Caco-2 (cell line): ENCODE measurements at places on chromosomes 16 and 17. TPM values are rescaled to one million over a fixed set of nuclear protein-coding genes. Genes with fewer than 3 reads are reported as not detected.

GRCh38 chr16:85541181-85541580 lies 71.9 kb upstream of the GSE1 start:
- no peak overlapping the region for H3K4me3 ChIP-seq
- no peak for DNase-seq
- no peaks in the 10 kb centered on the region for H3K27me3 ChIP-seq
- H3K27ac ChIP-seq, result peak overlapping the region; percentile 5

- no peaks in the 10 kb centered on the region for H3K4me1 ChIP-seq
- H3K27ac ChIP-seq, result no peak overlapping the region
- no peaks in the 10 kb centered on the region for H3K36me3 ChIP-seq
- DNase-seq, result no peak
Measured at GRCh38 chr17:65609749-65610148, 48.3 kb upstream of the AXIN2 start.

GRCh38 chr17:66398059-66398458 lies 95.6 kb downstream of the PRKCA start:
- H3K36me3 ChIP-seq, result no peaks in the 10 kb centered on the region
- no peak for DNase-seq
- no peaks in the 10 kb centered on the region; the same call in 1 of the 2 replicates for H3K4me1 ChIP-seq
- no peak overlapping the region for H3K4me3 ChIP-seq
- H3K27ac ChIP-seq, result no peak overlapping the region

- peaks cover 17% of the 10 kb centered on the region; the same call in 1 of the 2 replicates for H3K4me1 ChIP-seq
- H3K27ac ChIP-seq, result no peak overlapping the region
- no peak overlapping the region for H3K4me3 ChIP-seq
Measured at GRCh38 chr16:12800817-12801216, 2.9 kb downstream of the CPPED1 start.

GRCh38 chr16:8848231-8848938 lies 20.4 kb downstream of the CARHSP1 start:
- no peak for DNase-seq
- no peaks in the 10 kb centered on the region for H3K27me3 ChIP-seq
- H3K4me3 ChIP-seq, result no peak overlapping the region
- H3K4me1 ChIP-seq, result no peaks in the 10 kb centered on the region
- peaks cover 7% of the 10 kb centered on the region; the same call in 1 of the 2 replicates for H3K36me3 ChIP-seq

GRCh38 chr17:19904924-19905323 lies 37.2 kb upstream of the ULK2 start:
- H3K27me3 ChIP-seq, result no peaks in the 10 kb centered on the region; the same call in 1 of the 2 replicates
- no peak overlapping the region for H3K27ac ChIP-seq
- no peak for DNase-seq

DNA sequence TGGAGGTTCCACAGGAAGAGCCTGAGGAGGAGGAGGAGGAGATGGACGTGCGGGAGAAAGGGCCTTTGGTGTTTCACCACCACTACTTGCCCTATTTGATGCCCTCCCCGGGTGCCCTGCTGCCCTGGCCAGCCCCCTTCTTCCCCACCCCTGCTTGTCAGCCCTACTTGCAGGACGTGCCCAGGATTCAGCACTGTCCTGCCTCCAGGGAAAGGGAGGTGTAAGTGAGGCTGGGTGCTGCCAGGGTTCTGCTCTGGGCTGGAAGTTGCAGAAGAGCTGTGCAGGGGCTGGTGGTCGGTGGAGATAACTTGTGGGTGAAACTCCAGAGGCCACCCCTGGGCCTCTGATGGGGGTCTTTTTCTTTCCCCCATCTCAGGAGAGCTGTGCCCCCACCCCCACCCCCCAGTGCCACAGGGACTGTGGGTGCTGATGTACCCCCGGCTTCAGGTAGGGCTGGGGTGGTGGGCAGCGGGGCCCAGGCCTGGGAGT lies 3.0 kb downstream of the PRR29 start:
- no peak overlapping the region for H3K4me3 ChIP-seq
- H3K4me1 ChIP-seq, result peaks cover 5% of the 10 kb centered on the region; the same call in 1 of the 2 replicates
- no peaks in the 10 kb centered on the region; the same call in 1 of the 2 replicates for H3K27me3 ChIP-seq
- H3K36me3 ChIP-seq, result no peaks in the 10 kb centered on the region

DNA sequence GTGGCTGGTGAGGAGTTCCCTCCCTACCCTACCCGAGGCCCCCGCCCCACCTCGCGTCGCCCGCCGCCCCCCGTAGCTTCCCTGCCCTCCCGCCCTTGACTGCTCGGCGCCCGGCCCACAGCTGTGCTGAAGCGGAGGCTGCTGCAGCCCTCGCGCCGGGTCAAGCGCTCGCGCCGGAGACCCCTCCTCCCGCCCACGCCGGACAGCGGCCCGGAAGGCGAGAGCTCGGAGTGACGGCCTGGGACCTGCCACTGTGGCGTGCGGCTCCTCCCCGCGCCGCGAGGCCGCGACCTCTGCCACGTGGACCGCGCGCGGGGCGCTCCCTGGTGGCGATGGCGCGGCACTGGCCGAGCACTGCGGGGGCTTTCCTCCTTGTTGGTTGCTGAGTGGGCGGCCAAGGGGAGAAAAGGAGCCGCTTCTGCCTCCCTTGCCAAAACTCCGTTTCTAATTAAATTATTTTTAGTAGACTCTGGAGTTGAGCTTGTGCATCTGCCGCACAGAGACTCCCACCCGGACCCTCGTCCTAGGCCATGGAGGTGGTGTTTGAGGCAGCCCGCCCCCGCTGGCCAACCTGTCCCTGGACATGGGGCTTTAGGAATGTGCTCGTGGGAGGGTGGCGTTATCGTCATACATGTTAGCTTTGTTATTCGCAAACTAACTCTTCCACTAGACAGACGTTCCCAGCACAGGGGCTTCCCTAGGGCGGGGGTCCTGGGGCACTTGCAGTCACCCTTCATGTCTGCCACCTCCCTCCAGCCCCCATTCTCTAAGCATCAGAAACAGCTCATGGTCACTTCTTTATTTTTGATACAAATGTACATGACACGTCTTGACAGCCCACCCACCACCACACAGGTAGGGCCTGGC lies 4.4 kb downstream of the TP53I13 start:
- no peak overlapping the region for H3K4me3 ChIP-seq
- no peaks in the 10 kb centered on the region for H3K27me3 ChIP-seq
- H3K36me3 ChIP-seq, result peaks cover 1% of the 10 kb centered on the region; the same call in 1 of the 2 replicates
- H3K4me1 ChIP-seq, result peaks cover 10% of the 10 kb centered on the region
- DNase-seq, result no peak

DNA sequence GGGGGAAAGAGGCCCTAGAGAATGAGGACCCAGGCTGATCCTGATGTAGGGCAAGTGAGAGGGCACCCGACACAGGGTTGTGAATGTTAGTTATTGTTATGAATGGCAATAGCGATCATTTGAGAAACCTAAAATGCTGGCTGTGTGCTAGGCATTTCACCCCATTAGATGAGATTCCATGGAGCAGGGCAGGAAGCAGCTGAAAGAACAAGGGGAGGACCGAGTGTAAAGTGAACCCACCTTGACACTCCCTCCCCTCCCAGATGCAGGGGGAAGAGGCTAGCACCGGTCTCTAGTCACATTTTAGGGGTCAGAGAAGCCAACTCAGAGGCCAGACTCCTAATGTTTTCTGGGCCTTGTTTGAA lies 553 bp upstream of the CORO6 start:
- H3K36me3 ChIP-seq, result no peaks in the 10 kb centered on the region
- peak overlapping the region; percentile 54 for H3K27ac ChIP-seq
- DNase-seq, result no peak
- H3K27me3 ChIP-seq, result no peaks in the 10 kb centered on the region

GRCh38 chr16:85570735-85571562 lies 42.2 kb upstream of the GSE1 start:
- H3K27me3 ChIP-seq, result no peaks in the 10 kb centered on the region
- H3K27ac ChIP-seq, result peak overlapping the region; percentile 11
- no peak overlapping the region for H3K4me3 ChIP-seq
- DNase-seq, result no peak

PABPN1L gene
- total RNA-seq, result not detected in 2 replicates

RUNDC3A gene
- total RNA-seq, result 0.34 and 0.53 TPM in 2 replicates

PYY gene
- not detected in 2 replicates for total RNA-seq

PTX4 gene
- total RNA-seq, result not detected in 2 replicates
